SHP77 (cell line): ENCODE measurements at places on chromosomes 3 and 15.

GRCh38 chr3:174873832-174874657 lies 14.9 kb downstream of the NAALADL2 start:
- DNase-seq: no peak

DNA sequence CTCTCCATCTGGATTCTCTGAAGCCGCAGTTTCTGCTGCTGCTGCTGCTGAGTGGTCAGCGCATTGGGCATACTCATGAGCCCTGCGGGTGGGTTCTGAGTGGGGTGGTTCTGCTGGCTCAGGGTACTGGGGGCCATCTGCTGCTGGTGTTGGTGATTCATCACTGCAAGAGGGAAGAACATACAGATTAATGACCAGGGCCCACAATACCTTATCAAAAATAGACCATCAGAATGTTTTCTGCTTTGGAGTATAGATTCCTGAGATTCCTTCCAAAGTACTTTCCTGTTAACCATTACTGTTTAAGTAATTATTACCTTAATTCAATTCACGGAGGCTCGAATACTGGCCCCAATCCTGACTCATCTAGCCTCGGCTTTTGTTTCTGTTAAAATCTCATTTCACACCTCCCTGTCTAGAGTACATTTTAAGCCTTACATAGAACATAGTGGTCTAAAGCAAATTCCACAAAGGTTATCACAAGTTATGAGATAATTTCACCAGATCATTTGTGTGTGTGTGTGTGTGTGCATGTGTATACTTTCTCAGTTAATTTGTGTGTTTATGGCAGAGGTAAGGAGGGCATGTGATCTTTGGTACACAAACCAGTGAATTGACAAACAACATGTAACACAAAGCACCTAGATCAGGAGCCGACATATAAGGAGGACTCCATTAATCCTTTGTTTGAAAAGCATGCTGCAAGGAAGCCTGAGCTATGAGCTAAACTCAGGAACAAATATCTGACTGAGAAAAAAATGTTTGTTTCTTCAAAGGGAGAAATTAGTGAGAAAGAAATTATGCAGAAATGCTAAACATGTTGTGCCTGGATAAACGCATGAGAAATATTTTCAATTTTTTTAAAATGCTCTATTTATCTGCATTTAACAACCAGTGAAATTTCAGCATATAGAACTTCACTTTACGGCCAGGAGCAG lies 68.1 kb downstream of the TM4SF4 start:
- DNase-seq: no peak

GRCh38 chr15:85770096-85771041 lies 24.4 kb downstream of the KLHL25 start:
- DNase-seq: no peak

DNA sequence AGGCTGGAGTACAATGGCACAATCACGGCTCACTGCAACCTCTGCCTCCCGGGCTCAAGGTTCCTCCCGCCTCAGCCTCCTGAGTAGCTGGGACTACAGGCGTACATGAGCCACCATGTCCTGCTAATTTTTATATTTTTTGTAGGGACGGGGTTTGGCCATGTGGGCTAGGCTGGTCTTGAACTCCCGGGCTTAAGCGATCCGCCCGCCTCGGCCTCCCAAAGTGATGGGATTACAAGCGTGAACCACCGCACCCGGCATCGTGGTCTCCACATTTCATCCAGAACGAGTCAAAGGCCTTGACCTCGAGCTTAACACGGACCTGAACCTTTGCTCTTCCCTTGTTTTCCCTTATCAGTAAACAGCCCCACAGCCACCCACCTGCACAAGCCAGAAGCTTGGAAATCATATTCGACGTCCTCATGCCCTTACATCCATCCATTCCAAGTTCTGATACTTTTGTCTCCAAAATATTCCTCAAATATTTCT lies 1.4 kb upstream of the PTPN23 start:
- no peak for DNase-seq

DNA sequence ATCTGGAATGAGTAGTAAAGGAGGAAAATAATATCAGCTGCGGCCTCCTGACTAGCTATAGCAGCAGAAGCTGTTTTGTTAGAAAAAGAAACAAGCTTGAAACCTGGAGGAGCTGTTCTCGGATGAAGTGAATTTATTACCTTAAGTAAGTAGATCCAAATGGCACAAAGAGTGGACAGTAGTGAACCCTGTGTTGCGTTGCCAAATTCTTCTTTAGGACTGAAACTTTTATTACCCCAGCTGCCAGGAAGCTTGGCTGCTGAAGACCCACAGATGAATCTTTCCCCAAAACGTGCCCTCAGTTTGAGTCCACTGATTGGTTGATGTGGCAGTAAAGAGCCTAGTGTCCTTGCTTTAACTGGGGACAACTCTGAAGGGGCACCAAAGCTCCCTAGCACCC lies 366.8 kb upstream of the GBE1 start:
- no peak for DNase-seq

- DNase-seq: no peak
Measured at GRCh38 chr3:102887431-102887830, 452.6 kb downstream of the ZPLD1 start.

DNA sequence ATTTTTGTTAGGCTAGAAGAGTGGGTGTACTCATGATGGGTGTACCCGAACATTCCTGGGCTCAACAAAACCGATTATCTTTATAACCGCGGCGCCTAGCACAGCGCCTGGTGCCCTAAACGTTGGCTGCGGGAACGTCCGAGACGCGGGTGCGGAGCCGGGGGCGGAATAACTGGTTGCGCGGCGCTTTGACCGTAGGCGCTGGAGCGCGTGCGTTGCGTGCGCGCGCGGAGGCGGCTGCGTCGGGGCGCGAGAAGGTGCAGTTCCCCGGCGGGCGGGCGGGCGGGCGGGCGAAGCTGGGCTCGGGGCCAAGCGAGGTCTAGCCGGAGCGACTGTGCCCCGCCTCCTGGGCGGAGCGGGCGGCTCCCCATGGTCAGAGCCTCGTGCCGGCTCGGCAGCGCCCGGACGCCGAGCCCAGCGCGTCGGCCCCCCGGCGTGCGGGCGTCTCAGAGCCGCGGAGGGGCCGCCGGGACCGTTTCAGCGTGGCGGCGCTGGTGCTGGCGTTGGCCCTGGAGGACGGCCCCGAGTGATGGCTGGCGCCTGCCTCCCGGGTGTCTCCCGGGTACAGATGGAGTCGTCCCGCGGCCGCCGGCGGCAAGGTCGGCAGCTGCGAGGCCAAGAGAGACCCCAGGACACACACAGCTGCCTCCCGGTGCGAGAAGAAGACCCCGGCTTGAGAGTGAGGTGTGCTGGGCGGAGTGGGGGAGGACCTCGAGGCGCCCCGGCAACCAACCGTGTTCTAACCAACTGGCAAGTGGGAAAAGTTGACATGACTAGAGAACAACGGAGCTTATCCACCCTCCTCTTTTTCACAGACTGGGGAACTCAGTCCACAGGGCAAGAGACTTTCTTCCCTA lies at the start of gene PLAAT1:
Gene PLAAT1, plus strand, starts transcription at position 373 of the 857 bp plus-strand sequence. CDS start 14,429 bp downstream, outside the sequence.
- peak; percentile 42 for DNase-seq

- DNase-seq: no peak
Measured at GRCh38 chr3:184696697-184697096, 15.2 kb downstream of the MAGEF1 start.

DNA sequence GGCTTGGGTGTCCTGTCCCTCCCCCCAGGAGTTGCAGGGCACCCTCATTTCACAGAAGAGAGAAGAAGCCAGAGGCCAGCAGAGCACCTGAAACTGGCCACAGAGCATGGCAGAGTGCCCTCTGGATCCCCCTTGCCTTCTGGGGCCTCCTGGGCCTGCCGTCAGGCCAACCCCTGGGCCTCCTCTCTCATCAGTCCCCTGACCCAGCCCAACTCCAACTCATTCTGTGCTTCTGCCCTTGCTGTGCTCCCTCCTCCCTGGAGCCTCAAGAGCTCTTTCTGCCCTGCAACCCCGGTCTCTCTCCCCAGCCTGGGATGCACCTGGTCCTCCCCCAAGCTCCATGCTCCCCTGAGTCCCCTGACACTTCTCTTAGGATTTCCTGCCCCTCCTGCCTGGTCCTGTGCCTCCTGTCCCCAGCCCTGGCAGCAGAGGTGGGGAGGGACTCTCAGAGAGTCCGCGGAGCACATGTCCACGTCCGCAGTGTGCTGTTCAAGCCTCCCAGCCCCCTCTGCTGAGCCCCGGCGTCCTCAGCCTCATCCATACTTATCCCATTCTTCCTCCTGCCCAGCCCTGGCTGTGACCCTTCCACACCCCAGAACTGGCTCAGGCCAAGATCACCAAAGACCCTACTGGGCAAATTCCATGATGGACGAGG lies 30.5 kb upstream of the CACNA2D2 start:
- DNase-seq: no peak

DNA sequence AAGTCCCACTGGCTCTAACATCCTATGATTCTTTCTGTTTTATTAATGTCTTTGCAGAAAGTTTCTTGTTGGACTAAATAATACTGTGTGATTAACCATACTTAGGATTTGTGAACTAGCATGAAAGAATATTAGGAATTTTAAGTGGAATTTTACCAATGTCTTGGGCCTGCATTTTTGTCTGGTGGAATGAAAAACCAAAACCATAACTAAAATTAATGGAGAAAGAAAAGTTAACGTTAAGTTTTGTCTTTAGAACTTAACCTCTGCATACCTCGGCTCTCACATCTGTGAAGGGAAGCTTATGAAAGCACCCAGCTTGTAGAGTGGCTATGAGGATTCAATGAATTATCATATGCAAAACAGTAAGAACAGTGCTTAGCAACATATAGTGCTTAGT lies 6.5 kb downstream of the FBN1 start:
- DNase-seq: no peak

GRCh38 chr3:38966811-38967692 lies 84.7 kb downstream of the SCN11A start:
- no peak for DNase-seq
